Lower lobe of right lung (tissue), 2 donors: ENCODE measurements at places on chromosomes 1 and 21. TPM values are rescaled to one million over a fixed set of nuclear protein-coding genes. Genes with fewer than 3 reads are reported as not detected.
A peak's percentile ranks its signal among the peaks of the same experiment; 100 is the strongest.

The MFSD2A gene
- 110 TPM for total RNA-seq

The CYP4B1 gene
- total RNA-seq: 210 TPM

The KRTAP11-1 gene
- total RNA-seq: not detected

DNA sequence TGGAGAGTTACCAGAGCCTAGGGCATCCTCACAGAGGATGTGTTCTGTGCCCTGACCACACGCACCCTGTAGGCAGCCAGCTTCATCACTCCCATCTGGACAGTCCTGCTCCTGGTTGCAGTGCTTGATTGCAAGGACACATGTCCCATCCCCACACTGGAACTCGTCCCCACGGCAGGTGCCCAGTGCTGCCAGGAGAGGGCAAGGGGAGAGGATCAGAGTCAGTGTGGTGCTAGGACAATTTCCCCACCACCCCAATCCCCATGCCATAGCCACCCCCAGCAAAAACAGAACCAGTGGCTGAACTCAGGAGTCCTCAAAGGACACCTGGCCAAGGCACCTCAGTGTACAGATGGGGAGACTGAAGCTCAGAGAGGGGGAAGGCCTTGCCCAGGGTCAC, 37.2 kb upstream of the MAGOH start:
- no peak for DNase-seq

DNA sequence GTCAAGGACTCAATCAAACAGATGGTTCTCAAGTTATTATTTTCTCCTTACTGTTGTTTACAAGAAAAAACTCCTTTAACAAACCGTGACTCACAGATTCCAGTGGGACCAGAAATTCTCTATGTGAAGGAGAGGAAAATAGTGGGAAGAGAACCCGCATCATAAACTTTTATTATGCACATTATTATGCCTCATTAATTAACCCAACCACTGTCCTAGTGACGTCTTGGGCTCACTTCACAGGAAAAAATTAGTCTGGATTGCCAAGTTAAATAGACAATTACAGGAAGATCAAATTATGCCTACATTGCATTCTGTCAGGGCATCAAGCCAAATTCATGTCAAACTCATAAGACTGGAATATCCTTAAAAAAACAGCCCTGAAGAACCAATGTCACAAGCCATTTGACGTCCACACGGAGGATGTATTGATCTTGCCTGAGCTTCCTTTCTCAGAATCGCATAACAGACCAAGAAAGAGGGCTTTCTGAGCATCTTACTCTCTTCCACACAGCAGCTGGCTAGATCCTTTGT, 347.8 kb downstream of the DUSP10 start:
- no peak for DNase-seq

- no peak for DNase-seq
These were observed 179.1 kb downstream of the DUSP10 start for GRCh38 chr1:221562542-221563475.

GRCh38 chr1:11042995-11043874, 3.8 kb downstream of the MASP2 start:
- DNase-seq: peak; percentile 24

- DNase-seq: peak; percentile 64
These were observed 494 bp downstream of the APH1A start for GRCh38 chr1:150268340-150268704.

- DNase-seq: no peak
These were observed 13.5 kb upstream of the CHI3L1 start for GRCh38 chr1:203199816-203200571.

GRCh38 chr1:58318157-58319005, 228.1 kb downstream of the OMA1 start:
- DNase-seq: no peak
